Activated CD8-positive, alpha-beta T cell treated with anti-CD3 and anti-CD28 coated beads, Interleukin-2, amount 10 ng/mL, durations not matched to agents 7 days and 5 days (primary cell): ENCODE measurements at places on chromosomes 16 and 17. TPM values are rescaled to one million over a fixed set of nuclear protein-coding genes. Genes with fewer than 3 reads are reported as not detected.

Gene CTF1
- total RNA-seq: 0.34 TPM

Gene FMNL1
- total RNA-seq: 375 TPM

DNA sequence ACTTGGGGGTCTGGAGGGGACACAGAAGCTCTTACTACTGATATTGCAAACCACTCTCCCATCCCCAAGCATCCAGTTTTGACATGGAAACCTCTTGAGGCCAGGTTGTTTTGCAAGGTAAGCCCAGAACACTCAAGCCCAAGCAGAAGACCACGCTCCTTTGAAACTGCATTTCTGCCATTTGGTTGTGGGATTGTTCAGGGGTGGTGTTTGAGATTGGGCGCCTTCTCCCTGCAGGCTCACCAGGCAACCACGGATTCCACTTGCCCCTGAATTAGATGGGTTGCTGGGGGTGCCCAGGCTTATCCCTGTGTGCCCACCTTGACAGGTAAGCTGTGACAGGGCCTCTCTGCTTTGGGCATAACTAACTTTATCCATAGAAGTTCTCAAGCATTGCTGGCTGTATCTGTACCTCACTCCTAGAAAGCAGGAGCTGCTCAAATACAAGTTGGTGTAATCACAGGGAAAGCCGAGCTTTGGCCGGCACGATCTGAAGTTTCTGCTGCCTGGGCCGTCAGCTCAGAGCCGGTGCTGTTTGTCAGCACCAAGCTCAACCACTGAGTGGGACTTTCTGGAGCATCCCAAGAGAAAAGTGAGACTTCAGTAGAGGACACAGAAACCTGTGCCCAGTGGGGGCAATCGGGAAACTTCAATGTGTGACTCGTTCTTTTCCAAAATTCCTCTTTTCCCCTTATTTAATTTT is 93.6 kb downstream of the CYLD start:
- no peak for DNase-seq

Gene ZSCAN10
- total RNA-seq: 0.26 TPM

DNA sequence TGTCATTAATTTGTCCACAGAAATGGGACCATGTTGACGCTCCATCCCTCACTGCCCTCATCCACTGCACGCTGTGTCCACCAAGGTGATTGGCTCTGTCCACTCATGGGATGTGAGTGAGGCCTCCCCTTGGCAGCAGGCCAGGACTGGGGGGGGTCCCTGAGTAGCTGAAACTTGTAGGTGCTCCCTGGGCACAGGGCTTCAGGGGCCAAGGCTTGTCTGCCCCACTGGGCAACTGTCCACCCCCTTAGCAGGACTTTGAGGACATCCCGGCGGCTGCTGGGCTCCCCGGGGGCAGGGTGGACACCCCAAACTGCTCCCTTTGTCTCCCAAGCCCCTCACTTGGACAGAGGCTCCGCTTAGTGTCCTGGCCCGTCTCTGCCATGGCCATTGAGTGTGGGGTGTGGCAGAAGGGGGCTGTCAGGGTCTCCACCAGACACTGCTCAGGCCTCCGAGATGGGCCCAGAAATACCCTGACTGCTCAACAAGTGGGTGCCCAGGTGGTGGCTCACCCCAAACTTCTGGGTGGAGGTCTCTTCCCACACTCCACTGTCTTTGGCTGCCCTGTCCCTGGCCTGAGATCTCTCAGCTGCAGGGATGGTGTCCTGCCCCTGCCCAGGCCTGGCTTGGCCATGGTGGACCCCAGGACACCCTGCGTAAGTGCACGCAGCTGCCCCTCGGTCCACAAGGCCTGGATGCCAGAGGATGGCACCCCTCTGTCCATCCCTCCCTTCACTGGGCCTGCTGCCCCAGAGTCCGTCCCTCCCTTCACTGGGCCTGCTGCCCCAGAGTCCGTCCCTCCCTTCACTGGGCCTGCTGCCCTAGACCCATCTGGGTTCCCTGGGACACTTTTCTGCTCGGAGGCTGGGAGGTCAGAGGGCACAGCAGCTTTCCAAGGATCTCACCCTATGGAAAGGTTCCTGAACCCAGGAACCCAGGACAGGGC is 2.9 kb upstream of the RAB40C start:
- DNase-seq: no peak

Gene SCPEP1
- 13.7 TPM for total RNA-seq

GRCh38 chr16:87506423-87507350 is 13.9 kb upstream of the ZCCHC14 start:
- DNase-seq: no peak

DNA sequence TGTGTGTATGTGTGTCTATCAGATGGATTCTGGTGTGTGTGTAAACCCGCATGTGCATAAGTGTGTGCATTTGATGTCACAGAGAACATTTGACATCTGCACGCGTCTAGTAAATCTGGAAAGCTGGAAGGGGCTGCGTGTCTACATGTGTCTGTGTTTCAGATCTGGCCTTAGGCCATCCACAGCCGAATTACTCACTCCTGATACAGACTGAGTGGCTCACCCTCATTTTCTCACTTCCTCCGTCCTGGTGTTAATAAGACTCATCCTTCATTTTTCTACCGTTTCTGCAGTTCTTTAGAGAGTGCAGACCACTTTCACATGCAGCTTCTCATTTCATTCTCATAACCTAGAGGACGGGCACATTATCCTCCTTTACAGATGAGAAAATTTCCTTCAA is 491.6 kb downstream of the CDH13 start:
- DNase-seq: no peak

GRCh38 chr17:49716668-49717364 is 9.1 kb upstream of the SLC35B1 start:
- no peak for DNase-seq

Gene TBC1D24
- 21.1 TPM for total RNA-seq

Gene RRN3
- 25.5 TPM for total RNA-seq

DNA sequence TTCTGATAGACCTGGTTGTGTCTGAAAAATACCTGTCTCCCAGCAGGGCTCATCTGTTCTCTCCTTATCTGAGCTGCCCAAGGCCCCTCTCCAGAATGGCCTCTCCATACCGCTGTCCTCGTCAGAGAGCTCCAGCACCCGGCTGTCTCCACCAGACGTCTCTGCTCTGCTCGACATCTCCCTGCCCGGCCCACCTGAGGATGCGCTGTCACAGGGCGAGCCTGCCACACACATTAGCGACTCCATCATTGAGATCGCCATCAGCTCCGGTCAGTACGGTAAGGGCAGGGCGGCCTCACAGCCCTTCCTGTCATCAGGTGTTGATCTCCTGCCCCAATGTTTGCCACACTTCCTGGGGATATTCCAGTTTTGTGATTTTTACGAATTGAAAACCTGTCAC is 10.2 kb upstream of the JPT2 start:
- no peak for DNase-seq

DNA sequence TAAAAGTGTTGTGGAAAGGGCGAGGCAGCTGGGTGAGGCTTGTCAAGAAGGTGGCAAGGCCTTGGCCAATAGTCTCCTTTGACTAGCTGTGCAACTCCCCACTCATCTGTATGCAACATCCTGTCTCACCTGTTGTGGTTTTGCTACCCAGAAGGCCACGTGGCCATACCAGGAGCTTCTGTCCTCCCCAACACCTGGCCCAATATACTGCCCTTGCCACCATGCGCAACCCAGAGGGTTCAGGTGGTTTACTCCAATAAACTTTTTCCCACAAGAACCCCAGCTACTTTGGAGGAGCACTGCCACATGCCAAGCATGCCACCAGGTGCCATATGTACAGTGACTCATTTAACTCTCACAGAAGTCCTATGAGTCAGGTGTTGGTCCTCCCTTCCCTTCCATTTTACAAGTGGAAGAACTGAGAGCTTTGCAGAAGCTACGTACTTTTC is 10.2 kb downstream of the MYO19 start:
- no peak for DNase-seq

Gene MEFV
- total RNA-seq: 0.13 TPM

GRCh38 chr17:44837196-44837595 is 7.1 kb upstream of the GJC1 start:
- no peak for DNase-seq

- peak; percentile 41 for DNase-seq
These were observed 1.8 kb upstream of the HELZ start for GRCh38 chr17:67246653-67247415.

GRCh38 chr16:12964461-12964860 is 63.1 kb downstream of the SHISA9 start:
- no peak for DNase-seq

Gene ACSM5
- total RNA-seq: not detected

DNA sequence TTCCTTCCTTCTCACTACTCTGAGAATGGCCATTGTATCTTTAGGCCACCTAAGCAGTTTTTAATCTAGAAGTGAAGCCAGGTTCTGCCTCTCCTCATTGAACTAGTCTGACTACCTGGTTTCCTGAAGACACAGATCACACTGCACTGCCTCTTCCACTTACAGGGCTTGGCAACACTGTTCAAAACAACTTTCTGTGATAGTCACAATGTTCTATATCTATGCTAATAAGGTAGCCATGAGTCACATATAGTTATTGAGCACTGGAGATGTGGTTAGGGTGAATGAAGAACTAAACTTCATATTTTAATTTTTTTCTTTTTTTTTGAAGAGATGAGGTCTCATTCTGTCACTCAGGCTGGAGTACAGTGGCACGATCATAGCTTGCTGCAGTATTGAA is 26.9 kb downstream of the RND2 start:
- no peak for DNase-seq

DNA sequence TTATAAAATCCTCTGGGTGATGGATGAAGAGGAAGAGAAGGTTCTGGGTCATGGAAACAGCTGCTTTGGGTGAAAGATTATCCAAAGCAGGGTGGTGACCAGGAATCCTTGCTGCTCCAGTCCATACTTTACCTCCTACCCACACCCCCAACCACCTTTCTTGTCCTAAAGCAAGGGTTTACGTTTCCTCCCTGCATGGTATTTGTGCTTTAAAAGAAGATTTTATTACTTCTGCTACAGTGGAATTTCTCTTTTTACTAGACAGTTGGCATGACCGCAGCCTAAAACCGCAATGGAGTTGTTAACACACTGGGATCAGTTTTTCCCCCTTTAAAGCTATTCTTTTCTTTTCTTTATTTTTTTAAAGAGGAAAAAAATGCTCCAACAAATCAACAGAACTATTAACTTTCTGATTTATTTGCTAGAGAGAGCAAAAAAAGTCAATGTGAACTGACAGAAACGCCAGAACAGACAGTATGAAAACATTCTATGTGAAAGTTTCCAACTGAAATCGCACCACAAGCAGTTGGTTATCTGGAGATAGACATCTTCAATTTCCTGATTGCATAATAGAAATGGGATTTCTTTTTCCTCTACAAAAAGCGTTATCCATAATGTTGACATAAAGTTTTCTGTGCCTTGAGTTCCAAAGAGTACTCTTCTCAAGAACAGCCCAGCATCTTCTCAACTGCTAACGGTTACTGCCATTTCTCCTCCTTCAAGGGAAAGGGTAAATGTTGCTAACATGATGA is 236.0 kb downstream of the IRX3 start:
- no peak for DNase-seq

GRCh38 chr17:82931699-82932517 is 92.1 kb upstream of the ZNF750 start:
- no peak for DNase-seq

- DNase-seq: no peak
These were observed at the start of gene TBX2 for GRCh38 chr17:61399131-61400065. TSS of gene TBX2 (plus strand) at chr17:61399843. CDS start at chr17:61400177, 334 bp downstream.

Gene TAT
- not detected for total RNA-seq

Gene CLEC18B
- 1.1 TPM for total RNA-seq

Gene IL34
- 0.13 TPM for total RNA-seq

DNA sequence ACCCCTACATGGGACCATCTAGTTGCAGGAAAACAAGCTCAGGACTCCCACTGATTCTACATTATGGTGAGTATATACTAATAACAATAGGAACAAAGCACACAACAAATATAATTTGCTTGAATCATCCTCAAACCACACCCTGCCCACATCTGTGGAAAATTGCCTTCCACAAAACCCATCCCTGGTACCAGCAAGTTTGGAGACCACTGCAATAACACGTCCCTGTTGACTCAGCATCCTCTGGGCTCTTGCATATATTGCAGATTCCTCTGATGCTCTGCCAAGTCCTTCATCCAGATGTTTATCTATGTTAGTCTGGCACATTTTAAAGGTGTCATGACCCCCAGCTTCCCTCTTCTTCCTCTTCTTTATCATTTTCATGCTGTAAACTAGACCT is 138.4 kb downstream of the PCTP start:
- no peak for DNase-seq

Gene NPW
- total RNA-seq: 0.73 TPM

Gene PPY
- total RNA-seq: not detected

GRCh38 chr17:65231086-65231485 is 93.9 kb downstream of the RGS9 start:
- DNase-seq: no peak

DNA sequence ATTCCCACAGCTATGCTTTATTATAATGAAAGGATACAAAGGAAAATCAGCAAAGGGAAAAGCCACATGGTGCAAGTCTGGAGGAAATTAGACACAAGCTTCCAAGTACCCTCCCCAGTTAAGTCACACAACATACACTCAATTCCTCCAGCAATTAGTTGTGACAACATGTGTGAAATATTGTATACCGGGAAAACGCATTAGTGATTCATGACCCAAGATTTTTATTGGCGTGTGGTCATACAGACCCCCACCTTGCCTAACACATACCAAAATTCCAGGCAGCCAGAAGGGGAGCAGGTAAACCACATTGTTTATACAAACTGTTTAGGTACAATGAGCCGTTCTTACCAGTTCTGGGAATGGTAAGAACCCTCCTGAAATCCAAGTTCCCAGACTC is 160.6 kb downstream of the CYB561 start:
- no peak for DNase-seq

DNA sequence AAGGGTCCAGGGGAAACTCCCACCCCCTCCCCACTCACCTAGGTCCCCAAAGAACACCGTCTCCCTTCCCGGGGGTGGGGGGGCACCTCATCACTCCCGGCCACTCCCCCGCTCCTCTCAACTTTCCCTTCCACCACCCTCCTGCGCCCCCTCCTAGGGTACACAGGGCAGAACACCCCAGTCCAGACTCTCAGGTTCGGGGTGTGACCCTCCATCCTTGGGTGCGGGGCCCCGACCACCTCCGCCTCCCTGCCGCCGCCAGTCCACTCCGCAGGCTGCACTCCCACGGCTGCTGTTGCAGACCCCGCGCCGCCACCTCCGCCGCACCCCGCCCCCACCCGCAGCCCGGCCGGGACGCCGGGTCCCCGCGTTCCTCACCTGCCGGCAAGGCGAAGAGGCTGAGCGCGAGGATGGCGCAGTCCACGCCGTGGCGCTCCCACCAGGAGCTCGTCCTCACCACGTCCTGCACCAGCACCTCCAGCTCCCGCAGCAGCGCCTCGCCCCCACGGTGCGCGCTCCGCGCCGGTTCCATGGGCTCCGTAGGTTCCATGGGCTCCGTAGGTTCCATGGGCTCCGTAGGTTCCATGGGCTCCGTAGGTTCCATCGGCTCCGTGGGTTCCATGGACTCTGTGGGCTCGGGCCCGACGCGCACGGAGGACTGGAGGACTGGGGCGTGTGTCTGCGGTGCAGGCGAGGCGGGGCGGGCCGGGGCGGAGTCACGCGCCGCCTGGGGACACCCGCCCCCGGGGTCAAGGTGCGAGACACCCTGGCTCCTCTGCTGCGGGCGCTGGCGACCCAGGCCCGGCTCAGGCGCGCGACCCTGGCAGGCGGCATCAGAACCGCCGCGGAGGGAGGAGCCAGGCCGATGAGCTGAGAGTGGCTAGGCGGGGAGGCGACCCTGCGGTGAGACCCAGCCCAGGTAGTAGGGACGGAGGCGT is at the start of gene FADS6:
Gene FADS6 (minus strand): TSS at position 660 of the 938 bp plus-strand sequence. CDS start 38 bp downstream, at position 622.
- DNase-seq: no peak
